ENCODE measurements at places on chromosomes 12 and 14.

- peak; percentile 45 for DNase-seq
Observed at GRCh38 chr12:27975222-27976136, 2.9 kb upstream of the PTHLH start.

DNA sequence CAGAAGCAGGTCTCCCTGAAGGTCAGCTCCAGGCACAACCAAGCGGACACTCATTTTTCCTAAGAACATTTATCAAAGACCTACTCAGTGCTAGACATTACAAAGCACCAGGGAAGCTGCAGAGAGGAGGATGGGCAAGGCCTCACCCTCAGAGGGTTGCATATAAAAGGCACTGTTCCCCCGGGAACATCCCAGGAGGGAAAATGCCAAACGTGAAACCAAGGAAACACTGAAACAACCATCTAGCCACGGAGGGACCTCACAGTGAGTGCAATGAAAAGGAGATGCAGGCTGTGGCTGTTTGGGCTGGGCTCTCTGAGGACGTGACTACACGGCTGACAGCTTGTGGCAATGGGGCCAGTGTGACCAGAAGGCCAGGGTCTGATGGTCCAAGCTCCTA lies 117.4 kb upstream of the VASH1 start:
- no peak for DNase-seq

- DNase-seq: no peak
Observed at GRCh38 chr14:99852578-99852977, 59.4 kb downstream of the EML1 start.

DNA sequence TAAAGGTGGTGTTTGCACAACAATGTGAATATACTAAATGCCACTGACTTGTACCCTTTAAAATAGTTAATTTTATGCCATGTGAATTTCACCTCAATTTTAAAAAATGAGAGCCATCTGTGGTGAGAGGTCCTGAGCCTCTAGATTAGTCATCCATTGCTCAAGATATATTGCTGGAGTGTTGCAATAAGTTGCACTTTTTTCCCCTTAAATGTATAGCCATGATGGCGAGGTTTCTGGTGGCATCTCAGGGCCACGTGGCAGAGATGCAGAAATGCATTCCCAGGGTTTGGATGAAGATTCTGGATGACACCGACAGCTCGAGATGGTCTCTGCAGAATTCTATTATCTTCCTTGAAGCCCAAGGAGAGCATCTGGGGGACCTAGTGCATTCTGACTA lies 153.7 kb downstream of the AACS start:
- DNase-seq: no peak

DNA sequence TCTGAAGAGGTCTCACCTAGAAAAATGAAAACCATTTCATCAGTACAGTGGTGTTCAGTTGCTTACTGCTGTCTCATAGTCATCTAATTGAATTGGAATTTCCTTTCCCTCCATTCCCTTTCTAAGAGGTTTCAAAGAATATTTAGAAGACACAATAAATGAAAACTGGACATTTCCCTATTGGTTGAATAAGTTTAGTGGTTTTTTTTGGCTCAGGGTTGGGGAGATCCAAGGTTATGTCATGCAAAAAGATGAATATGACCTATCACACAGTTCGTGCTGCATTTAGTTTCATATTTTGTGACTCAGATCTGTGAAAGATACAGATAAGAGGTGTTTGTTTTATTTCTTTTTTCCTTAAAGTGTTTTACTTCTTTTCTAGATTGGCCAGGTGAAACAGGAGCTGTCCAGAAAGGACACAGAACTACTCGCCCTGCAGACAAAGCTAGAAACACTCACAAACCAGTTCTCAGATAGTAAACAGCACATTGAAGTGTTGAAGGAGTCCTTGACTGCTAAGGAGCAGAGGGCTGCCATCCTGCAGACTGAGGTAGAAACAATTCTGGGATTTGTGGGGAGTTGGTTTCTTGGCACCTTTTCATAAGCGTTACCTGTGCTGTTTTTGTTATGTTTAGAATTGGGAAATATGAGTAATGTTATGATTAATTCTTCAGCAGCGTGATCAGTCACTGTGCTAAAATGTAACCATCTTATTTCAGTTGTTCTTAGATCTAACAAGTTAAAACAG lies 124.6 kb downstream of the ERC1 start:
- no peak for DNase-seq

GRCh38 chr12:80838708-80839107 lies 99.0 kb downstream of the LIN7A start:
- DNase-seq: no peak

- peak; percentile 63 for DNase-seq
Observed at GRCh38 chr14:23186913-23187654, 3.6 kb upstream of the SLC7A8 start.

DNA sequence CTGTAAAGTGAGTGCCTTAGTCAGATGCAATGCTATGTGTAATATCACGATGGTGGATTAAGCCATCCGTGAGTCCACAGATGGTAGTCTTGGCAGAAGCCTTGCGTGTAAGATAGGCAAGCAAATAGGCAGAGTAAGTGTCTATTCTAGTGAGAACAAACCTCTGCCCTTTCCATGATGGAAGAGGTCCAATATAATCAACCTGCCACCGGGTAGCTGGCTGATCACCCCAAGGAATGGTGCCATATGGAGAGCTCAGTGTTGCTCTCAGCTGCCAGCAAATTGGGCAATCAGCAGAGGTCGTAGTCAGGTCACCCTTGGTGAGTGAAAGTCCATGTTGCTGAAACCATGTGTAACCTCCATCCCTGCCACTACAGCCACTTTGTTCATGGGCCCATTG lies 371.2 kb upstream of the LRFN5 start:
- DNase-seq: no peak

GRCh38 chr12:105409801-105410471 lies 79.4 kb downstream of the C12orf75 start:
- peak; percentile 34 for DNase-seq

- no peak for DNase-seq
Observed at GRCh38 chr12:47776471-47777143, 3.6 kb downstream of the SLC48A1 start.

- no peak for DNase-seq
Observed at GRCh38 chr14:81313775-81314429, 86.2 kb downstream of the STON2 start.

GRCh38 chr12:45775964-45776363 lies 46.5 kb downstream of the ARID2 start:
- no peak for DNase-seq

DNA sequence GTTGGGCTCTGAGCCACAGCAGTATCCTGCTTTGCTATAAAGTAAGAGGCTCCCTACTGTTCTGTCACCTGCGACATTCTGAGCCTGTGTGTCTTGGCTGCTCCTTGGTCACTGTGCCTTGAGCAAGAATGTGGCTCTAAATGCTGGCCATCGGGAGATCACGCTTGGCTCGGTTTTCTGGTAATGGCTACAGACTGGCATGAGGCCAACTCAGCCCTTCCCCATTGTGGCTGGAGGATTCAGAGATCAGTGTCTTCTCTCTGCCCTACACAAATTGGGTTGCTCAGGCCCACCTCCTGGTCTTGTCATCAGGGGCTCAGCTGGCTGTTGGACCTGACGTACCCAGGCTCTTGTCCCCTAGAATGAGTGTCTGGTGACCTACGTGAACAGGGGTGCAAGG lies 94.5 kb downstream of the PLXNC1 start:
- no peak for DNase-seq

DNA sequence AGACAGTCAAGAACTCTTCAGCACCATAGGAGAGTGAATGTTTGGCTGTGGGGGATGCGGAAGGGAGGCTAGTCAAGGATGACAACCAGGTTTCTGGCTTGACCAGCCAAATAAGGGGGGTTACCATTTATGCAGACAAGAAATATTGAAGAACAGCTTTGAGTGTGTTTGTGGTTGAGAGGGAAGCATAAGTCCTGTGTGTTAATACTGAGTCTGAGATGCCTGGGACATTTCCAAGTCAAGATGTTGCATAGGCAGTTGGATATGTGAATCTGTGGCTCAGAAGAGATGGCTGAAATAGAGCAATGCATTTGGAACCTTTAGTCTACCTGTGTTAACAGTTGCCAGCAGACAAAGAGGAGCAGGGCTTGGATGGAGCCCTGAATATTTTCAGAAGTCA lies 66.1 kb downstream of the ANO6 start:
- DNase-seq: no peak

DNA sequence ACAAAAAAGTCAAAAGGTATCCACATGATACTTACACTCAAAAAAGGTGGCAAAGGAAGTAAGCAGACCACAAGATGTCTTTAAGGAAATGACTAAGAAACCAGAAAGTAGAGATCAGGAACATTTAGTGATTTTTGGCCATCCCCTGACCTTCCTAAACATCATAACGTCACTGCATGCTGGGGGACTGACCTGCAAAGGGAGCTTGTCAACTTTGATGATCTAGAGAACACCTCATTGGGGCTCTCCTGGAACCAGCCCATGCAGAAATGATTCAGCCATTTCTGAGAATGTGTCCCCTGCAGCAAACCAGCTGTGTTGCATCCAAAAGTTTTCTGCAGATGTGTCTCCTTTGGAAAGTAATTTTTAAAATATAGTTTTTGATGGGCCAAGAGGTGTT lies 152.2 kb upstream of the RASSF8 start:
- DNase-seq: no peak

All from HEK293T (cell line).